Stimulated activated CD4-positive, alpha-beta T cell treated with anti-CD3 and anti-CD28 coated beads, Interleukin-4, amount 100 ng/mL, for 48 hours (primary cell): ENCODE measurements at places on chromosomes 16 and 17.

GRCh38 chr17:1496869-1497268 is 4.4 kb upstream of the MYO1C start:
- DNase-seq = no peak

GRCh38 chr16:3113765-3114479 is 1.5 kb downstream of the ZNF205 start:
- DNase-seq = no peak

DNA sequence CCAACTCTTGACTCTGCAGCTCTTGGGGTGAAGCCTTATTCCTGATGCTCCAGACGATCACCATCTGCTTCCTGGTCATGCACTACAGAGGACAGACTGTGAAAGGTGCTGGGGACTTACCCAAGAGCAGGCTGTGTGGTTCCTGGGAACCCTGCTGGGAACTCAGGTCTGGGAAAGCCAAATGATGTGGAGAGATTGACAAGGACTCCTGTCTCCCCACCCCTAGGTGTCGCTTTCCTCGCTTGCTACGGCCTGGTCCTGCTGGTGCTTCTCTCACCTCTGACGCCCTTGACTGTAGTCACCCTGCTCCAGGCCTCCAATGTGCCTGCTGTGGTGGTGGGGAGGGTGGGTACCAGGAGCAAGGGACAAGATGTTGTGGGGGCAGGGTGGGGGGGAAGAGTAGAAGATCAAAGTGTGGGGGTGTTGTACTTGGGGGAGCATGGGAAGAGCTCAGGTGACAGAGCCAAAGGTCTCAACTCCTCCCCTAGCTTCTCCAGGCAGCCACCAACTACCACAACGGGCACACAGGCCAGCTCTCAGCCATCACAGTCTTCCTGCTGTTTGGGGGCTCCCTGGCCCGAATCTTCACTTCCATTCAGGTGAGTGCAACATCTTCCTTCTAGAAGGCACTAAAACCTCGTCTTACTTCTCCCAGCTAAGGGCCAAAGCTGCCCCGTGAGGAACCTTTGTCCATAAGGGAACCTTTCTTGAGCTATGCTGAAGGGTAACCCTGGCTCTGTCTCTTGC is 3.0 kb downstream of the SOX15 start:
- DNase-seq = no peak

DNA sequence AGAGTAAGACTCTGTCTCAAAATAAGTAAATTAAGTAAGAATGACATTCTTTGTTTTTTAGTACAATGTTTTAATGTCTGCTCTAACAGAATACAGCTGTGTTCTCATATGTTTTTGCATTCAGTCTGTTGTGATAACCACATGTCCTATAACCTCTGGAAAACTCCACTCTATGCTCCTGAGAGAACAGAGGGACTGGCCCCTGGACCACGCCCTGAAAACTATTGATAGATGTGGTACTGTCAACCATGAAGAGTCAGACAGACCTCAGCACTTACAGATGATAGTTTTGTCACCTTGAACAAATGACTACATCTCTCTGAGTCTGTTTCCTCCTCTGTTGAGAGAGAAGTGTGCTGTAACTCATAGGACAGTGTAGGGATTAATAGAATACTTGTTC is 7.9 kb downstream of the SUPT6H start:
- no peak for DNase-seq

DNA sequence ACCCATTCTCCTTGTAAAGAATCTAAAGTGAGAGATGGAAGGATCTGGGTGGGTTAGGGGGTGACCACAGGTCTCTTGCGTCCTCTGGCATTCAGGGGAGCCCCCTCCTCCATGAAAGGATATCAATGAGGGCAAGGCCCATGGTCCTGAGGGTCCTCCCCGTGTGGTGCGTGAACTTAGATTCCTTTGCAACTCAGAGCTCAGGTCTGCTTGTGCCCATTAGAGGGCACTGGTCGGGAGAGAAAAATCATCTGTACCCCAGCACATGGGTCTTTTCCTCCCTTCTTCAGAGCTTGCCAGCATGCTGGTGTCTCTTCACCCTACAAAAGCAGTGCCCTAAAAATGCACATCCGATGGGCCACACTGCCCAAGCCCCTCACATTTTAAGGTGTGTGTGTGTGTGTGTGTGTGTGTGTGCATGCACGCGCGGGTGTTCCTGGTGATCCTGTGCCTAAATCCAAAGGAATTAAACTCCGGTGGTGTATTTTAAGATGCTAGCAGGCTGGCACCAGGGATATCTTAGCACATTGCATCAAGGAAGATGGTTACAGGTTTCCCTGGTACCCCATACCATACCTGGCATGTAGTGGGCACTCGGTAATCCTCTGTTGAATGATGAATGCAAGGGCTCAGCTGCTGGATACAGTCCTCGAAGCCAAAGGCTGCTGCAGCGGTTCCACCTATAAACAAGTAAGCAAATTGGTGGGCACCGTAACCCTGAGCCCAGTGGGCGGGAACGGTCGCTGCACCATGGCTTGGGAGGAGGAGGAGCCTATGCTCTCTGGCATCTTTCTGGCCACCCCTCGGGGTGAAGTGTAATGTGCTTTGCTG is 4.7 kb downstream of the C1QTNF1 start:
- DNase-seq = no peak

GRCh38 chr17:71740866-71741265 is 380.0 kb upstream of the SOX9 start:
- DNase-seq = no peak

GRCh38 chr17:12554251-12554650 is 111.4 kb upstream of the MYOCD start:
- DNase-seq = no peak

GRCh38 chr16:23423496-23424049 is 29.4 kb downstream of the COG7 start:
- DNase-seq = no peak
